CD4-positive, alpha-beta T cell treated with Interleukin-1 beta for 1 hour (primary cell): ENCODE measurements at places on chromosomes 7 and 10.

- no peak for DNase-seq
Observed at GRCh38 chr10:49300140-49300974, 1.4 kb downstream of the C10orf71 start.

- no peak for DNase-seq
Observed at GRCh38 chr7:127791446-127792189, 139.6 kb downstream of the SND1 start.

GRCh38 chr10:81303656-81304055 is 571.3 kb upstream of the NRG3 start:
- no peak for DNase-seq

DNA sequence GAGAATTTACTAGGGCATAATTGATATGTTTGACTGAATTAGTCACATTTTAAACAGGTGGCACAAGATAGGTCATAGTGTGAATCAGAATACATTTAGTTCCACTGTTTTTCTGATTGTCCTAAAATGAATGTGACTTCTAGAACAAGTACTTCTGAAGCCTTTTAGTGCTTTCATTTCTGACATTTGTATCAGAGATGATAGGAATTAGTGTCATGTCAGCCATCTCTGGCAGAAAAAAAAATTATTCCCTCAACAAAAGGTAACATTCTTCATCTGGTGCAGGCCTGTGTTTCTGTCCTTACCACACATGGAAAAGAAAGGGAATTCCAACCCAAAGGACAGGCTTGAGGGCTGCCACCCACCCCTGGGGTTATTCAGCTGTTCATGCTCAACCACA is 21.3 kb downstream of the GRM8 start:
- no peak for DNase-seq

GRCh38 chr7:88477976-88478375 is 171.3 kb upstream of the STEAP4 start:
- no peak for DNase-seq

- DNase-seq: no peak
Observed at GRCh38 chr10:36313142-36313541, 671.0 kb upstream of the FZD8 start.

GRCh38 chr10:12501324-12501723 is 152.0 kb downstream of the CAMK1D start:
- no peak for DNase-seq
